ENCODE measurements at places on chromosomes 12 and 14. TPM values are rescaled to one million over a fixed set of nuclear protein-coding genes. Genes with fewer than 3 reads are reported as not detected.

DNA sequence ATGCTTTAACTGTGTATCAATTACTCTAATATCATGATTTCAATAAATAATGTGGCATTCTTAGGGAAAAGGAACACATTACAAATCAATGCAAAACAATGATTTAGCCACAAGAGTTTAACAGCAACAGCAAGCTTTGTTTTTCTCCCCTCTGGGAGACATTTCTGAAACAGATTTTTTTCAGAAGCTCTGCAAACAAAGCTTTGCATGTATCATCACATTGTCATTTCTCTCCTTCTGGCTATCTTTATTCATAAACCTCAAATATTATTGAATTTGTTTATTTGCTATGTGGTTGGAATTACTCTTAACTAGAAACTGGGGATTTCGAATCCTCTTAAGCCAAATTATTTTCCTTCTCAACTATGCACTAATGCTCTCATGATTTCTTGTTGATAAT, 278.4 kb upstream of the ATXN7L3B start:
- no peak for DNase-seq

GRCh38 chr12:57454213-57454565, 918 bp upstream of the INHBE start:
- DNase-seq: no peak

DNA sequence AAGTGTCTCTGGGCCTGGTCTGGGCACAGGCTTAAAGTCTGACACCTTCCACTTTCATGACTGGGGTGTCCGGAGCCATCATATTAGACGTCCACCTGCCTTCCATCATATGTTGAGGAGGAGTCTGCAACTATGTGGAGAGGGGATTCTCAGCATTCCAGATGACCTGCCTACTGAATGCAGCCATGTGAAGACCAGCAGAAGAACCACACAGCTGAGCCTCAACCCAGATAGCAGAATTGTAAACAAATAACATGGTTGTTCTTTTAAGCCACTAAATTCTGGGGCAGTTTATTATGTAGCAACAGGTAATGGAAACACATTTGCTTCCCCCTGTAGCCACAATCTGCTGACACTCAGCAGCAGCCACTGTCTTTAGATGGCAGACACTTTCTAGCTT, 4.0 kb upstream of the SLC15A4 start:
- DNase-seq: no peak

- DNase-seq: peak; percentile 34
Observed at GRCh38 chr14:99267837-99268781, 3.9 kb downstream of the BCL11B start.

DNA sequence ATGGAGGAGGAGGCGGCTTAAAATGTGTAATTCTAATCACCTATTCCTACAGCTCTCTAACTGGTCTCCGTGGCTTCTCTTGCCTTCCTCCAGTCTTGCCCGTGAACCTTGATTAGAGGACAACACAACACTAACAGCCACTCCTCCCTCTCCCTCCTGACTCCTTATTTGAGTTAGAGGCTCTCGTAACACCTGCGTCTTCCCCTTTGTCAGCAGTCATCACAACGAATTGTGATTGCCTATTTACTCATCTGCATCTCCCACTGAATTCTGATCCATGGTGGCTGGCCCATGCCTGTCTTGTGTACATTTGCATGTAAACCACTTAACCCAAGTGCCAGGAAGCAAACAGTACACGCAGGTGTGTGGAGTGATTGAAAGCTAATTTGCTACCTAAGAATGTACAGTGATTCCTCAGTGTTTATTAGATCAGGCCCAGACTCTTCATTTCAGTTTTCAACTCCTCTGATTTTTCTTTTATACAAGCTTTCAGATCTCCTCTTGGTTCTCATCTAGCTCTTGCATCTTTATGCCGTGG, 154.5 kb downstream of the MON2 start:
- no peak for DNase-seq

DNA sequence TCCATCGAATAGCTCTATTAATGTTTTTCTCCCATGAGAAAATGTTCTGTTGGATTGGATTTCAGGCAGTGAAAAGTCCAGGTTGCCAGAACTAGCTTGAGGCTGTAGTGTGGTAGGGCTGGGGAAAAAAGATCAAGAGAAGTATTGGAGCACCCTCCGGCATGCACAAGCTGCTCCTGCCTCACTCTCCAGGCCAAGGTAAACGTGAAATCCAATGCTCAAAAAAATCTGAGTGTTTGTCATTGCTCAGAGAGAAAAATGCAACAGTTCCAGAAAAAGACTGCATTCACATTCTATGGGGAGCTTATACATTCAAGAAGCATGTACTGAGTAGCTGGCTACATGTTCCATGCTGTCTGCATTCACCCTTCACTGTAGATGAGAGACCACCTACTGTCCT, 680.9 kb upstream of the TBX3 start:
- no peak for DNase-seq

GRCh38 chr12:98096436-98096835, 419.0 kb upstream of the TMPO start:
- DNase-seq: no peak

- DNase-seq: no peak
Observed at GRCh38 chr12:21828779-21829178, 54.3 kb upstream of the KCNJ8 start.

DNA sequence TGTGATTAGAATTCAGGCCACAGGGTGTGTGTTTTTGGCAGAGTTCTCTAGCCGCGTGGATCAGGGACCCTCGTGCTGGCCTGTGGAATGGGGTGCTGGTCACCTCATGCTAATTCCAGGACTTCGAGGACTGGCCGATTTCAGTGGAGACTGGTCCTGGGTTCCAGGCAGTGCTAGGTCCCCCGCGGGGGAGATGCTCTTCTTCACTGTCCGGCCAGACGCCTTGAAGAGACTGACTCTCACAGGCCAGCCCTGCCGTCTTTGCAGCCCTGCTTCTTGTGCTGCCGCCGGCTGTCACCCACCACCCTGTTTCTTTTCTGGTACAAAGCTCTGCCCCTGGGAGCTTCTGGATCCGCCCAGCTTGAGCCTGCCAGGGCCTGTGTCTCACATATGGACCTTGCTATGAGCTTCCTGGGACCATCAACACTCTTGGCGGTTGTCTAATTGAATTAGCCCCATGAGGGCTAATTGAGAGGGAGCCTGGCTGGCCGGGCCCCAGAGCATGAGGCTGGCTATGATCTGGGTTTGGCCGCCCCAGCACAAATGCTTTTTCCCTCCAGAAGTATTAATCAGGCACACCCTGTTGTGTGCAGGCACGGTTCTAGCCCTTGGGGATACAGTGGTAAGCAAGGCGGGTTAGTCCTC, 8.2 kb downstream of the MLXIP start:
- DNase-seq: no peak

DNA sequence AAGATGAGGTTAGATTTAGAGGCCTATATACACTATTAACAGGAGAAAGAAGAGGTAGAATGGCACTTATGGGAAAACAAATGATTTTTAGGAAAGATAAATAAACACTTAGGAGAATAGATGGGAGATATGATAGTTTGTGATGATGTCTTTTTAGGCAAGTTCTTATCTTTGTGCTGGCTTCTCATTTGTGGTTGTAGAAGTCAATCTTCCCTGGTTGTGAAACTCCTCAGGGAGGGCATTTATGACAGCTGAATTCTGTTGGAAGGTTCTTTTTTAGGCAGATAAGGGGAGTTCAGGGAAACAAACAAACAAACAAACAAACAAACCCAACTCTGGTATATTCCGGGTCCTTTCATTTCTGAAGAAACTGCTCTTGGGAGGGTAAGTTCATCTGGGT, 311.8 kb downstream of the AEBP2 start:
- no peak for DNase-seq

DNA sequence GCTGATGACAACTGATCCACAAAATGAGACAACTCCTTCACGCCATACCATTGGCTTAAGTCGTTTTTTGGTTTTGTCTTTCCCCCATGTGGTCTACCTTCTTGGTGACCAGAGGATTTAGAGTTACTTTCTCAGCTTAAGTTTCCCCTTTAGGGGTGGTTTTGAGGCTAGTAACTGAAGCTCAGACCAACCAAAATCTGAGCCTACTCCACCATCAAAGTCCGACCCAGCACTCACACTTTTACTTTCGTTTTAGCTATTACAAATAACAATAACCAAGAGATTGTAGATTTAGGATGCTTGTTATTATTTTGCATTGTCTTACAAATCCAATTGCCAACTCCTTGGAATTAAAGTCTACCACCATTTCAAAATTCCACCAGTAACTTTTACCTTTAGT, 130.6 kb upstream of the MDM1 start:
- no peak for DNase-seq

GRCh38 chr14:95071649-95072280, 85.6 kb downstream of the DICER1 start:
- no peak for DNase-seq

DNA sequence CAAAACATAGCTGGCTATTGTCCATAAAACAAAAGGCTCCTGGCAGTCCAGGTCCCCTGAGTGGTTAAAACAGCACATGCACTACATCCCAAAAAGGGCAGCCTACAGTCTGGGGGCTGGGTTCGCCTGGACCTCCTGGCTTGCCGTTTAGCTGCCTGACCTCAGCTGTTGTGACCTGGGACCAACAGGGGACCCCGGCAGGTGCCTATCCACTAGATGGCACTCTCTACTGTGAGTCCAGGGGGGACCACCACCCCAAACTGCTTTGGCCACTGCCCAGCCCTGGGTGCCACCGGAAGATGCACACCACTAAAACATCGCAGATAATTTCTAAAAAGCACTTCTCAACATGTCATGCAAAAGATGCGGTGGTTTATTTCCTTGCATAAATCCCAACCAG, 2.9 kb upstream of the RTL1 start:
- no peak for DNase-seq

- no peak for DNase-seq
Observed at GRCh38 chr12:95582230-95583058, 31.2 kb upstream of the USP44 start.

DNA sequence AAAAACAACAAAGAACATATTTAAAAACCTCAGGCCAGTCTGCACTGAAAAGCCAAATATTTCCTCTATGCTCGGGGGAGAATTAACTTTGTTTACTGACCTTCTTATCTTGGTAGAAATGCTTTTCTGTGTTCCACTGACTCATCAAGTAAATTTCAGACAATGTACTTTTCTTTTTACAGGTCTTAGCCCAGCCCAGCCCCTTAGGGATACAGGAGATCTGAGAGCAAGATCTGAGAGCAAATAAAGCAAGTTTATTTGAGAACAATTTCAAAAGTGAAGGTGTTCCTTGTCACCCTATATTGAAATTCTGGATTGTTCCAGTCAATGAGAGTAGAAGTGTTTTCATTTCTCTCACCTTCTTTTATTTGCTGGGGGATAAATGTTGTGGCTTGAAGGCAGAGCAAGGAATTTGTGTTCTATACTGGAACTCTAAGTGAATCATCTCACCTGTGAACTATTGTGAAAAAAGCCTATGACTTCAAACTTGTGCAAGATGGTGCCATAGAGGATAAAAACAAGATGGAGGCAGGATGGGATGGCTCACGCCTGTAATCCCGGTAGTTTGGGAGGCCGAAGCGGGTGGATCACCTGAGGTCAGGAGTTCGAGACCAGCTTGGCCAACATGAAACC, 7.9 kb upstream of the GPRC5A start:
- DNase-seq: no peak

DNA sequence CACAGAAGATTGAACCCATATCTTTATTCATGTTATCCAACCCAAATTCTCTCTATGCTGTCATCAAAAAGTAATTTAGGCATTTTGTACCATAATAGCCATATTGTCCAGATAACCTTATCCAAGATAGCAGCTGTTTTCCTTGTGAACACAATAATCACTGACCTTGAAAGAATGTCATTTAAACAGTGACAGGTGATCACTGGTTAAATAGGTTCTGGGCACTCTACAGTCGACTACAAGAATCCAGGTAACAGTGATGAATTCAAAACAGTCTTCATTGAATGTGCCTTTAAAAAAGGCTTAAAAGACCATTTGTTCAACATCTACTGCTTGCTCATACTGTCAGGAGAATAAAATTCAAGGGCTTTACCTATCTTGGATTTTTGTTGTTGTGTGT, 4.6 kb upstream of the SPX start:
- no peak for DNase-seq

The ZCCHC8 gene
- total RNA-seq: 33.7 TPM

The KRT2 gene
- total RNA-seq: not detected

The FZD10 gene
- not detected for total RNA-seq

The AQP6 gene
- total RNA-seq: not detected

The KRT73 gene
- total RNA-seq: not detected

The CLECL1 gene
- total RNA-seq: 4.7 TPM
